Glutamatergic neuron (in vitro differentiated cells): ENCODE measurements at places on chromosomes 3 and 15. TPM values are rescaled to one million over a fixed set of nuclear protein-coding genes. Genes with fewer than 3 reads are reported as not detected.

- DNase-seq = no peak
Measured at GRCh38 chr3:160447544-160447943, 2.0 kb downstream of the TRIM59 start.

- no peak for DNase-seq
Measured at GRCh38 chr3:31027914-31028313, 133.5 kb upstream of the GADL1 start.

Gene TMC3
- total RNA-seq = not detected

DNA sequence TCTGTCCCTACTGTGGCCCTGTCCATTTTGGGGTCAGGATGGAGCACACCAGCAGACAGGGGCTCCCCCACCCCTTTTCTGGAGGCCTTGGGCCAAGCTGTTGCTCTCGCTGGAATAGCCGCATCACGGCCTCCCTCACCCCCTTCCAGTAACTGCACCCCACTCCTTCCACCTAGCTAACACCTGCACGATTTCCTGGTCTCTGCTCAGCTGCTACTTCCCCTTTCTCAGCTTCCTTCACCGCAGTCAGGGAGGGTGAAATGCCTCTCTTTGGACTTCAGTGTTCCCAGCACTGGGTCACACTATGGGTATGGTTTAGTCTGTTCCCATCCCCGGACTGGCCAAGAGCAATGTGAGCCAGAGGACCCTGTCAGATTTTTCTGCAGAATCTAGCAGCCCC lies 400.2 kb downstream of the MCTP2 start:
- DNase-seq = no peak

DNA sequence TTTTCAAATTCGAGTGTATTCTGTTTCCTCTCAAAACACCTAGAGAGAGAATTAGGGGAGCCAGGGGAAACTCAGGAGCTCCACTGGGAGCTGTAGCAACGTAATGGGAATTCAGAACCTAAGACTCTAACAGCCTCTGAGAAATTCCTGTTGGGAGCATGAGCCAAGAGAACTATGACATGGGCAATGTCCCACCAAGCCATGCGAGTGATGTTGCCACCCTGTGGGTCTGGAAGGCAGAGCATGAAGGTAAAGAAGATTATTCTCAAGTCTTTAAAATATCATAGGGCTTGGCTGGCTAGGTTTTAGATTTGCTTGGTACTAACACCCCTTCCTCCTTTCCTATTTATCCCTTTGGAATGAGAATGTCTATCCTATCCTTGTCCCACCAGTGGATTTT lies 392.6 kb upstream of the ADAMTS9 start:
- DNase-seq = no peak

- no peak for DNase-seq
Measured at GRCh38 chr3:23698652-23699313, 107.0 kb upstream of the UBE2E1 start.

- DNase-seq = no peak
Measured at GRCh38 chr3:31448882-31449243, 83.9 kb upstream of the STT3B start.

Gene RSL24D1
- 77.4 TPM for total RNA-seq

GRCh38 chr15:93213281-93213680 lies 124.3 kb upstream of the RGMA start:
- DNase-seq = no peak

Gene NEK10
- 1.5 TPM for total RNA-seq

Gene ST3GAL6
- 52.9 TPM for total RNA-seq

Gene PLAAT1
- total RNA-seq = 21.2 TPM

DNA sequence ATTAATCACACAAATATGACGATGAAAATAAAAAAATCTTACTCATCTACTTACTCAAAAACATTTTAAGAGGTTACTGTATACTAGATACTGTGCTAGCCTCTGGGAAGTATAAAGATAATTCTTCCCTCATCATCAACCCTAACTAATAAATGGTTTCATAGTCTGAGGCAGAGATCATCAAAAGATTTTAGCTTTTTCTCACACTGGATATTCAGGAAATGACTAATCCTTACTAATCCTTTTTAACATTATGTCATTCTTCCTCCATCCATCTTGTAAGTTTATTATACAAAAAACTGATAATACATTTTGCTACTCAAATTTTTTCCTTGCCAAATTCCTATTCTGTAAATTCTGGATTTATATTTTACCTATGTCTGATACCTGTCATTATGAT lies 29.7 kb downstream of the ACAD11 start:
- no peak for DNase-seq

Gene CCDC33
- total RNA-seq = 0.49 TPM

Gene PPP4R2
- 77.9 TPM for total RNA-seq
